ENCODE measurements at places on chromosomes 11 and 22. TPM values are rescaled to one million over a fixed set of nuclear protein-coding genes. Genes with fewer than 3 reads are reported as not detected.

DNA sequence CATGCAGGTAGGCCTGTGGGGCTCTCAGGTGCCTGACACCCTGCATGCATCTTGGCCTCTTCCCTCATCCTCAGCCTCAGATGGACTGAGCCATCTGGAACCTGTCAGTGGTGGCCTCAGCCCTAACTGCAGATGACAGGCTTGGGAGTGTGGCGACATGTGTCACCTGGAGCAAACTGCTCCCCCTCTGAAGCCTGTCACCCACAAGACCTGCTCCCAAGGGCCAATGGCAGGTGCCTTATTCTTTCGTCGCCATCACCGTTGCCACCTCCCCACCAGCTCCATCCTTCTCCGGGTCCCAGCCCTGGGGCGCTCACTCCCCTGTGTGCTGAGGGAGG, 3.6 kb upstream of the SEPTIN5 start:
- no peaks in the 10 kb centered on the region for H3K4me1 ChIP-seq
- no peak overlapping the region for H3K27ac ChIP-seq
- H3K27me3 ChIP-seq: peaks cover 14% of the 10 kb centered on the region
- peak; percentile 60 for DNase-seq

DNA sequence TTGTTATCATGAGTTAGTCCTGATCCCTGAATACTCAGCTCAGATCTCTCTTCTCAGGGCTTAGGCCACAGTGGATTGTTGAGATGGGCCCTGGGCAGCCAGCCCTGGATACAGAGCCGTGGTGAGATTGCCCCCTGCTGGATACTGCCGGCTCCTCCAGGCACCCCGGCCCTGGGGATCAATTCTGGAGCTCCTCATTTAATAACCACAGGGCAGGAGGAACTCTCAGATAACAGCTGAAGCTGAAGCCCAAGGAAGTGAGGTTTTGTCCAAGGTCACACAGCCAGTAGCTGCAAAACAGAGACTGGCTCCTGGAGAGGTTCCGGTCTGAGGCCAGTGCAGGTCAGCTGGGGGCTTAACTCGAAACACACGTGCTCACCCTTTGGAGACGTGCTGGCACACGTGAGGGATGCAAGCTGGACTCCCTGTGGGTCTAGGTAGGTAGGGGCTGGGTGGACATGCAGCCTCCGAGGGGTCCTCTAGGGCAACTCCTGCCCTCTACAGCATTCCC, 16.0 kb downstream of the USH1C start:
- H3K36me3 ChIP-seq: no peaks in the 10 kb centered on the region
- H3K27me3 ChIP-seq: peaks cover 34% of the 10 kb centered on the region
- no peak overlapping the region for H3K4me3 ChIP-seq
- no peak overlapping the region for H3K27ac ChIP-seq

DNA sequence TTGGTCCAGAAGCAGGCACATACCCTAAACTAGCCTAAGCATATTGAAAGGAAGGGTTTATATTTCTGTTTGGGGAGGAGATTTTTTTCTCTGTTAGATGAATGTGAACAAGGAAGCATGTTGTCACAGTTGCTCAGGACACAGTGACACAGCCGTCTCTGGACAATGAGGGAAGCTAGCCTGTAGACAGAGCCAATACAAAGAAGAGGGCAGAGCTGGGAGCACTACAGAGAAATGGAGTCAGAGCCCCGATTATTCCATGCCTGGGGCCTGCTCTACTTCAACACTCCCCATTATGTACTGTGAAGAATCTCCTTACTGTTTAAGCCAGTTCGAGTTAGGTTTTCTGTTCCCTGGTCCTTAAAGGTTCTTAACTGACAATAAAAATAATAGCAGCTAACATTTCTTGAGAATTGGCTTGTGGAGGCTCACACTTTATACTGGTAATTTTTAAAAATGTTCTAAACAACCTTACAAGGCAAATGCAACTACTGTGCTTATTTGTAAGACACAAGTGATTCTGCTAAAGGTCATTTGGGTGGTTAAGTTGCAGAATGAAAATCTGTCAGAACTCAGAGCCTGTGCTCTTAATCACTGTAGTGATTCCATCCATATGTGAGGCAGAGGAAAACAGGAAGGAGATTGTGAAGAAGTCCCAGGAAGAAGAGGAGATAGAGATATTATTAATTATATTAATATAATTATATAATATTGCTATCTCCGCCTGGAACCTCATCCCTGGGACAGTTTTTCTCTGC, 58.8 kb upstream of the RRAS2 start:
- DNase-seq: no peak
- H3K4me1 ChIP-seq: peaks cover 53% of the 10 kb centered on the region
- H3K36me3 ChIP-seq: no peaks in the 10 kb centered on the region
- H3K4me3 ChIP-seq: no peak overlapping the region
- H3K27me3 ChIP-seq: no peaks in the 10 kb centered on the region

The OR52R1 gene
- total RNA-seq: not detected

The PRG3 gene
- total RNA-seq: not detected

GRCh38 chr11:36243641-36244040, 45.6 kb downstream of the COMMD9 start:
- no peak overlapping the region for H3K27ac ChIP-seq
- no peaks in the 10 kb centered on the region for H3K36me3 ChIP-seq
- no peak overlapping the region for H3K4me3 ChIP-seq
- peaks cover 15% of the 10 kb centered on the region for H3K27me3 ChIP-seq

The PTPRCAP gene
- total RNA-seq: 0.36 TPM

DNA sequence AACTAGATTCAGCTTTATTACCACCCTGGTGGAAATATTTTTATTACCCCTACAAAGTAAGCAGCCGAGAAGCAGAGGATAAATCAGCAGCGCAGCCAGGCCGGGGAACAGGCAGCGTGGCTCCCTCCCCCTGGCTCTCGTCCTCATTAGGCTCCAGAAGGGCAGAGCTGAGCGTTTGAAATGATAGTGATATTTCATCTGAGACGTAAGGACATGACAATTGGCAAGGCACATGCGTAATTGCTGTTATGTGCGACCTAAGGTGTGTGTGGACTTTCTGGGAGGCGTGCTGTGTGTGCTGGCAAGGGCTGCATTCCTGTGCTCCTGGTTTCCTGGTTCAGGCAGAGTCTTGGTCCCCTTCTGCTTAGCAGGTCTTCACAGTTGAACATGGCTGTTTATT, 247.8 kb downstream of the TBC1D22A start:
- H3K27ac ChIP-seq: no peak overlapping the region
- H3K4me1 ChIP-seq: peaks cover 11% of the 10 kb centered on the region
- no peak overlapping the region for H3K4me3 ChIP-seq
- peak; percentile 14 for DNase-seq
- no peaks in the 10 kb centered on the region for H3K27me3 ChIP-seq
- peaks cover 6% of the 10 kb centered on the region for H3K36me3 ChIP-seq

GRCh38 chr11:44699497-44700408, 27.0 kb upstream of the TSPAN18 start:
- peaks cover 28% of the 10 kb centered on the region for H3K27me3 ChIP-seq
- no peaks in the 10 kb centered on the region for H3K4me1 ChIP-seq
- DNase-seq: no peak
- no peaks in the 10 kb centered on the region for H3K36me3 ChIP-seq
- no peak overlapping the region for H3K4me3 ChIP-seq

All from osteoblast (primary cell).